ENCODE measurements at places on chromosomes 5 and 9.
A peak's percentile ranks its signal among the peaks of the same experiment; 100 is the strongest.

GRCh38 chr5:164518067-164518740 lies 1012.8 kb downstream of the MAT2B start:
- no peak for DNase-seq

DNA sequence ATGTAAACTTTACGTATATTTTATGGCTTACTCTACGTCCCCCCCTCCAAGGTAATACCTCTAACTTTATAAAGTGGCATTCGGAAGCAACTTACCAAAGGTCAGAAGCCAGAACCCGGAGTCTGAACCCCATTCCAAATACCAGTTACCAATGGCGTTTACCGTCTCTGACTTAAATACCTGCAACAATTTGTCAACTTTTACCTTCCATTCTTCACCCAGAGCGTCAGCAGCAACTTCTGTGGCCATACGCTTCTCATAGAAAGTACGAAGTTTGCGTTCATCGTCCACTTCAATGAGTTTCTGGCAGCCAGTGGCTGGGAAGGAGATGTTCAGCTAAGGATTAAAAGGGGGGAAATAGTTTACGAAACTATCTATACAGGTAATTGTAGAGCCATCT lies 753 bp downstream of the RPS6 start:
- DNase-seq: no peak

DNA sequence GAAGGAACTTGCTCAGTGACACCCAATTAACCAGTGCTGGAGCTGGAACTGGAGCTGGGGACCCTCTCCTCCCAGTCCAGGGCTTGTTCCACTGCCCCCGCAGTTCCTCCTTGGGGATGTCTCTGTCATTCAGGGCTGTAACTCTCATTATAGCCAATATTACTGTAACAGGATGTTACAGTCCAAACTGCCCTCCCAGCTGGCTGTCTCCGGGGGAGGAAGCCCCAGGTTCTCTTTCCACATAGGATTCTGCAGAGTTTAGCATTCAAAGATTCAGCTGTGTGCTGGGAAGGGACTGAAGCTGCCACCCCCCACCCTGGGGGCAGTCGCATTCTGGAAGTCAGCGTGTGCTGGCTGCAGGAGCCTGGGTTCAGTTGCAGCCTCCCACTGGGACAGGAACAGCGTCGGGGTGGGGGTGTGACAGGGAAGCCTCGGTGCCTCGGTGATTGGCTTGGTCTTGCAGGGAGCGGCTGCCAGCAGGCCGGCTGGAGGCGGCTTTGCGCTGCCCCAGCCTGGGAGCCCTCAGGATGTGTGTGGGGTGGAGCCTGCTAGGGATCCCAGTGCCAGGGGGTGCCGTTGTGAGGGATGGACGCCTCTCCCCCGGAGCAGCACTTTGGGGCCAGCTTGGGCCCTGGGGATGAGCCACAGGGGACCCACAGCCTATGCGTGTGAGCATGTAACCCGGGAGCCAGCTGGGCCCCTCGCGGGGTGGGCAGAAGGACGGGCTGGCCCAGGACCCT lies 101.1 kb downstream of the RGS3 start:
- peak; percentile 49 for DNase-seq

GRCh38 chr9:37302277-37302676 lies 120.2 kb upstream of the GRHPR start:
- no peak for DNase-seq

GRCh38 chr9:76592091-76592973 lies 133.3 kb downstream of the GCNT1 start:
- no peak for DNase-seq

DNA sequence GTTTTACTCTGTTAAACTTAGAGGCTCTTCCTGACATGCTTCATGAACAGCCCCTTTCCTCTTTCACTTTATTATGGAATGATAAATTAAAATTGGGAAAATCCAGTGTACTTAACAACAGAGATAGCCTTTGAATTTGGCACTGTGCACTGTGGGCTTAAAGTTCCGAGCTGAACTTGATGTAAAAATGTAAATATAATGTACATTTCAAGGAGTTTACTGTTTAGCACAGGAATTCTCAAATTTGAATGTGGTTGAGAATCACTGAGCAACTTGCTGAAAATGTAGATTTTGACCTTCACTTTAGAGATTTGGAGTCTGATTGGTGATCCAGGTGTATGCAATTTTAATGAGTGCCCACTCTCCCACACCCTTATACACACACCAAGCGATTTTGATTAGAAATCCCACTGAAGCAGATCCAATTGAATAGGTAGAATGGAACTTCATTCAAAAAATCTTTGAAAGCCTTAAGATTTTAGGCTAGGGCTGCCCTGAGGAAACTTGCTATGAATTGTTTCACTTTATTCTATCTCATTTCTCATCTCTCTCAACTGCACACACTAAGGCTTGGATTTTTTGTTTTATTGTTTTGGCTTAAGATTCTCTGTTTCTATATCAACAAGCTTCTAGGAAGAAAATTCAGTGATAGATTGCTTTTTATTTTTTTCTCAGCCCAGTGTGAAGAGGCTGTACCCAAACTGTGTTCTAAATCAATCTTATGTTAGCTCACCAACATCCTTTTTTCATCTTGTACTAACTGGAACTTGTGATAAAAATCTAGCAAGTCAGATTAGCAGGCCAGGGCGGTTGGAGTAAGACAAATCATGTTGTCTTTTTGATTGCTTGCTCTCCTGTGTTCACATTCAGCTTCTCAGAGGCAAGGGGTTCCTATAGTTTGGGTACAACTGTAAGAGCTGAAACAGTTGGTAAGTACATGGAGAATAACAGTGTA lies 22.9 kb downstream of the NUDT12 start:
- DNase-seq: no peak

DNA sequence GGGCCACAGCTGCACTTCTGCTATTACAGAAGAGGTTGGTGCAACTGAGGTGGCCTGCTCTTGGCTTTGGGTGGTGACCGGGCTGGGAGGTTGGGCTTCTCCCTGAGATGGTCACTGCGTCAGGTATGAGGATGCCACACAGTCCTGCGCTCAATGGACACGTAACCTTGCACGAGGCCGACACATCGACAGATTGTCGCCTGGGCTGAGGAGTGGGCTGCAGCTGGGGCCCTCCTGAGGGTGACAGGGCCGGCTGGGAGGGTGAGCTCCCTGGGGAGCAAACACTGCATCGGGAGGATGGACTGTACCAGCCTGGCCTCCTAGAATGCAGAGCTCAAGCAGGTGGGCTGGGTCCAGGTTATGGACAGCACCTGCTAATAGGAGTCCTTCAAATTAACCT lies 261.1 kb upstream of the ADAMTS16 start:
- DNase-seq: no peak

DNA sequence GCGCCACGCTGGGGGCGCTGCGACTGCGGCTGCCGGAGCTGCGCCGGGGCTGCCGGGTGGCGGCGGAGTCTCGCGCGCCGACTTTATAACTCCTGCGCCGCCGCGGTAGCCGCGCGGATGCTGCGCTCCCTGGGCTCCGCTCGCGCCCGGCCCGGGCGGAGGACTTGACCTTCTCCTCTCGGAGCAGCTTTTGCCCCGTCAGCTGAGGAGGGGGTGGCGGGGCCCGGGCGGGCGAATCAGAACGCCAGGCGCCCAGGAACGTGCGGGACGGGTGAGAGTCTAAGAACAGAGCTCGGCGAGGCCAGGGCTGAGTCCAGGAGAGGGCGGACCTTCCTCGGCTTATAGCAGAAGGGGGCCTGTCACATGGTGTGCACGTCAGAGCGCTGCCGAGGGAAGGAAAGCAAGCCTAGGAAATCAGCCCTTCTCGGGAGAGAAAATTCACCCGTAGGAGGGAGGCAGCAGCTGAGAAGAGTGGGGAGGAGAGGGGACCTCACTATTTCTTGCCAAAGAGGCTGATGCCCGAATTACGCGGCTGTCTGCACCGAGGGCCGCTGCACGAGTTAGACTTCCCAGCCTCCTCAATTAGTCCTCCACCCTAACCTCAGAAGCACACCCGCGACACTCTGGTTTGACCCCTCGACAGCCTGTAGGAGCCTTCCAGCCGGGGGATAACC lies at the start of gene FOXD1:
Gene FOXD1, minus strand, starts transcription at position 315 of the 674 bp plus-strand sequence. CDS start 415 bp downstream, outside the sequence.
- peak; percentile 74 for DNase-seq

GRCh38 chr9:99027443-99027842 lies 77.5 kb upstream of the TGFBR1 start:
- no peak for DNase-seq

DNA sequence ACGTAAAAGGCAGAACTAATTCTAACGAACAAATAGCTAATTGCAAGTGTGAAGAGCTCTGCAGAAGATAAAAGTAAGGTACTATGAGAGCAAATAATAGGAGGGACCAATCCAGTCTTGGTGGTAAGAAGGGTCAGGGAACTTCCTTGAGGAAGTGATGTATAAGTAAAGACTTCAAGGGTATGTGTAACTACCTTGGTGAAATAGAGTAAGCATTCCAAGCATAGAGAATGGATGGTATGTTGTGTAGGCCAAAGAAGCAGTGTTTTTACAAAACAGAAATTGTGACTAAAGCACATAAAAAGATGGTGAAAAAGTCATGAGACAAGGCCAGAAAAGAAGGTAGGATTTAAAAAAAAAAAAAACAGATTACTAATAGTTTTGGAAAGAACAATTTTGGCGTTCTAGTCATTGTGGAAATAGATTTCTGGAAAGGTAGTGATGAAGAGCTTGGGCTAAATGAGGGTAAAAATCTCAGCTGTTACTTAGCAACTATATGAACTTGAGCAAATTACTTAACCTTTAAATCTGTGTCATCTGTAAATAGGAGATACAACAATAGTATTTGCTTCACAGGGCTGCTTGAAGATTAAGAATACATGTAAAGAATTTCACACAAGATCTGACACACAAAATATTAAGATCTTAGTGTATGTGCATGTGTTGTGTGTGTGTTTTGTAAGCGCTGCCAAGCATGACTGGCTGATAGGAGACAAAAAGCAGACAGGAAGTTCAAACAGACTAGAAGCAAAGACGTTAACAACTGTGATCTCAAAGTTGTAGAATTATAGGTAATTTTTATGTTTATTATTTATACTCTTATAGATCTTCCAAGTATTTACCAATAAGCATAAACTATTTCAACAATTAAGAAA lies 73.5 kb downstream of the NR6A1 start:
- no peak for DNase-seq

DNA sequence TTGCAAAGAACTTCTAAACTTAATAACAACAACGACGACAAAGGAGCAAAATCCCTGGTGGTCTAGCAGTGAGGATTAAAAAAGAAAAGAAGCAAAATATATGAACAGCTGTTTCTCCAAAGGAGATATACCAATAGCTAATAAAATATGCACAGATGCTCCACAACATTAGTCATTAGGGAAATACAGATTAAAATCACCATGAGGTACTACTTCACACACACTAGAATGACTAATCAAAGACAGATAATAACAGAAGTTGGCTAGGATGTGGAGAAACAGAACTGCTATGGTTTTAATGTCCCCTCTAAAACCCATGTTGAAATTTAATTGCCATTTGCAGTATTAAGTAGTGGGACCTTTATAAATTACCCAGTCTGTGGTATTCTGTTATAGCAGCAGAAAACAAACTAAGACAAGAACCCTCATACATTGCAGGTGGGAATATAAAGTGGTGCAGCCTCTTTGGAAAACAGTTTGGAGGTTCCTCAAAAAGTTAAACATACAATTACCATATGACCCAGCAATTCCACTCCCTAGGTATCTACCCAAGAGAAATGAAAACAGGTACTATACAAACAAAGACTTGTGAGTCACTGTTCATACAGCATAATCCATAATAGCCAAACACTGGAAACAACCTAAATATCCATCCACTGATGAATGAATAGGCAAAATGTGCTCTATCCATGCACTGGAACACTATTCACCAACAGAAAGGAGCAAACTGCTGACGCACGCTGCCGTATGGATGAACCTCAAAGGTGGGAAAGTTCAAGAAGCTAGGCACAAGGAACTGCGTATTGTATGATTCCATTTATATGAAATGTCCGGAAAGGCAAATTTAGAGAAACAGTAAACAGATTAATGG lies 11.4 kb upstream of the DUSP1 start:
- no peak for DNase-seq

DNA sequence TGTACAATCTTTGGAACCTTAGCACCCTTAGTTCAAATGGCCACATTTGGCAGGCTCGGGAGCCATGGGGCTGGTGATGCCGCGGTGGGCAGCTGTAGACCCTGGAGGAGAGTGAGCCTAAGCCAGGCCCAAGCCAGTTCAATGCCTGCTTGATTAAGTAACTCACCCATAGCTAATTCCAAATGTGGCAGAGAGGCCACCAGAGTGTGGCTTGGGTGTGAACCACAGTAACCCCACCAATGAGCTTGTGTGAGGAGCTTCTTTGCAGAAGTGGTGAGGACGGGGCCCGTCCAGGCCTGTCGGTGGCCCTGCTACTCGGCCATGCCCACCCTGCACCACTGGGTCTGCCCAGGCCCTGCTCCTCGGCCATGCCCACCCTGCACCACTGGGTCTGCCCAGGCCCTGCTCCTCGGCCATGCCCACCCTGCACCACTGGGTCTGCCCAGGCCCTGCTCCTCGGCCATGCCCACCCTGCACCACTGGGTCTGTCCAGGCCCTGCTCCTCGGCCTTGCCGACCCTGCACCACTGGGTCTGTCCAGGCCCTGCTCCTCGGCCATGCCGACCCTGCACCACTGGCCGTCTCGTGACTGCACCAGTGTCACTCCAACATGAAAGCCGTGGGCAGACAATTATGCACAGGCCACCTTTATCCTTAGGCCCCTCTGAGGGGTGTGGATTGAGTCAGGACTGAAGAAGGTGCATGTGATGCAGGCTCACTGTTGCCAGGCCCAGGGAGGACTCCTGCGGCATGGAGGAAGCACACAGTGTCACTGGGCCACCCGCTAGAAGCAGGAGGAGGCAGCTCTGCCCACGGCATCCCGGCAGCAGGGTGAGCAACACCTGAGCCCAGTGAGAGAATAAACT lies 75.4 kb downstream of the MRPL36 start:
- no peak for DNase-seq

GRCh38 chr9:32954642-32955041 lies 46.8 kb downstream of the APTX start:
- DNase-seq: no peak

- DNase-seq: no peak
These were observed 12.9 kb downstream of the BARHL1 start for GRCh38 chr9:132595319-132595718.
